ENCODE measurements at places on chromosomes 12 and 14.
A peak's percentile ranks its signal among the peaks of the same experiment; 100 is the strongest.

GRCh38 chr12:53452159-53453077 lies 516 bp downstream of the PCBP2 start:
- peak; percentile 81 for DNase-seq

DNA sequence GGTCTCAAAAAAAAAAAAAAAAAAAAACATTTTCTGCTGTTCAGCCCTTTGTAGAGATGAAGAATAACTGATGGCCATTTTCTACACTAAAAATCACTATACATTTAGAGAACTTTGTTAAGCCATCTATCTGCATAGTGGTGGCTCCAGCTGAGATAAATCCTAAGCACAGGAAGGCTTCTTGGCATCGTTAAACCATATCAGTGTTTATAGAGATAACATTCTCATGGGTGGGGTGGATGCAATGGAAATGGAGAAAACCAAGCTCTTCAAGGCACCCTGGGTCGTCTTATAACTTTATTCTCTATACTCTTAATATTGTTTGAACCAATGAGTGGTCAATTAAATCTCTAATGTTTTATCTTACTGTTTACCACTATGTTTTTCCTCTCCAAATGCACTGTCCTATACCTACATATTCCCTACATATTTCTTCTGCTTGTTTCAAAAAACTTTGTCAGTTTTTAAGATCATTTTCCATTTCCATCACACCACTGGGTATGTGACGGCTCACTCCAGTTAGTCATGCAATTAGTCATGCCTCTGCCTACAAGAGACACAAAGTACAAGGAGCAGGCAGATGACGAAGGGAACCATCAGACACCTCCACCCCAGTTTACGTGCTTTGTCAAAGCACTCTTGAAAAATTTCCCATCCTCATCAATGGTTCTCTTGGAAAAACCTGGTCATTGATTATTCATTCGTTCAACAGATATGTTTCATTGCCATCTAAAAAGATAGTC lies 119.3 kb upstream of the OVCH1 start:
- DNase-seq, result no peak

DNA sequence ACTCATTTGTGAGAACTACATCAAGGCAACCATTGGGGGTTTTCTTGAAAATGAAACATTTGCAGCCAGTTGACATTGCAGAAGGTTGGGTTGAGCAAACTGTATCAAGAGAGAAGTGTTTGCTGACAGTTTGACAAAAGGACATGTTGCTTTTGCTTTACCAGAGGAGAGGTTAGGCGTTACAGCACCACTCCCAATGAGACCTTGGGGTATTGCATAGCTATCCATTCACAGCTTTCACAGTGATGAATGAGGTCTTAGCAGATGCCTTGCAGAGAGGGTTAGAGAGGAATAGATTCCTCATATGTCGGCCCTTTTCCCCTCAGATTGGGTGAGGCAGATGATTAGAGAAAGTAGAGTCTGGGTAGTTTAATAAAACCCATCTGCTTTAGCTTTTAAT lies 988.9 kb upstream of the FLRT2 start:
- no peak for DNase-seq

GRCh38 chr14:104207142-104208014 lies 69.0 kb downstream of the KIF26A start:
- DNase-seq, result no peak

- peak; percentile 89 for DNase-seq
Observed at GRCh38 chr14:32073537-32074189, 3.4 kb upstream of the ARHGAP5 start.

DNA sequence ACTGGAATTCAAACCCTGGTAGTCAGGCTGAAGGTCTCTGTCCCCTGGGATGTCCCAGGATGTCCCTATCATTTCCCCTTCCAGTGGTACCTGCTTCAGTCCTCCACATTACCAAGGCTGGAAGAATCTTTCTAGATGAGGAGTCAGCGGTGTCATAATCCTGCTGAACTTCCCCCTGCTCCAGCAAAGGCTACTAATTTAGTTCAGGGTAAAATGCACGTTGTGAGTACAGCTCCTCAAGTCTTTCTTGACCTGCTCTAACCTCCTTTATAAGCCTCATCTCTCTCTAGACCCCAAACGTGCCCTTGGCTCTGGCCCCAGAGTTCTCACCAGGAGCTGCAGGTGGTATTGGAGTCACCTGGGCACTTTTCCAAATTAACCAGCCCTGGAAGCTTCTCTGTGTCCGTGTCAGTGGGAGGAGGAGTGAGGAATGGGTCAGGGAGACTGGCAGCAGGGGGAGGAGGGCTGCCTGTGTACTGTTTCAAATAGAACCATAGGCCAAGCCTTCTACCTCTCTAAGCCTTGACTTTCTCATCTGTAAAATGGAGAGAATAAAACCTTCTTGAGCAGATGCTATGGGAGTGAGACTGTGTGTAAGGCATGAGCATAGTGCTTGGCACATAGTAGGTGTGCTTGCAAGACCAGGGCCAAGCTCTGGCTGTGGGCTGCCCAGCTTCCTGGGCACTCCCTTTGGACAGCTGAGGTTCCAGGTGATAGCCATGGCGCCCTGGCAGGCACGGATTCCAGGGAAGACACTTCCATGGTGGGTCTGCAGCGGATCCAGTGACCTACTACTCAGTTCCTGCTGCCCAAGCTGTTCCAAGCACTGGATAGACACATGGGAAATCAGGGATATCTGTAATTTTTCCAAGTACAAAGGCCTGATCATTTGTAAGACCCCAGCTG lies 24.5 kb downstream of the ASB2 start:
- peak; percentile 35 for DNase-seq

- no peak for DNase-seq
Observed at GRCh38 chr12:81206429-81206828, 128.6 kb downstream of the ACSS3 start.

DNA sequence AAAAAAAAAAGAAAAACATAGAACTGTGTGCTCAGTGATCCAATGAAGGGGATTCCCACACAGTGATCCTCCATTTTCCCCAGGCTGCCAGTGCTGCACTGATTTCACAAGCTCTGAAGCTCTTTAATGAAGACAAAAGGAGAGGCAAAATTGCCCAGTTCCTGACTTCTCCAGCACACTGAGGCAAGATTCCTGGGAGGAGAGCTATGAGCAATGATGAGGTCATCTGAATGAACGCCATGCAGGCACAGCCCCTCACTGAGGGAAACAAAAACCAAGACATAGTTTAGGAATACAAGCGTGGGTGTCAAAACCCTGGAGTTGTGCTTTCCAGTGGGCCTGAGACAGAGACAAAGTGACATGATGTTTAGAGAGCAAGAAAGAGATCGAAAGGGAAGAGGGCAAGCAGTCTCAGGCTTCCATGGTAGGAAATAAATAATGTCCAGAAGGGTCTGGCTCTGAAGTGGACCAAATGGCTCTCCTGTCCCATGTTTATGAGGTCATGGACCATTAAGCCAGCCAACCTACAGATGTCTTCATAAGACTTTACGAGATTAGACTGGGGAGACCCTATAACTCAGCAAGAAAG lies 40.9 kb upstream of the SMUG1 start:
- peak; percentile 44 for DNase-seq

DNA sequence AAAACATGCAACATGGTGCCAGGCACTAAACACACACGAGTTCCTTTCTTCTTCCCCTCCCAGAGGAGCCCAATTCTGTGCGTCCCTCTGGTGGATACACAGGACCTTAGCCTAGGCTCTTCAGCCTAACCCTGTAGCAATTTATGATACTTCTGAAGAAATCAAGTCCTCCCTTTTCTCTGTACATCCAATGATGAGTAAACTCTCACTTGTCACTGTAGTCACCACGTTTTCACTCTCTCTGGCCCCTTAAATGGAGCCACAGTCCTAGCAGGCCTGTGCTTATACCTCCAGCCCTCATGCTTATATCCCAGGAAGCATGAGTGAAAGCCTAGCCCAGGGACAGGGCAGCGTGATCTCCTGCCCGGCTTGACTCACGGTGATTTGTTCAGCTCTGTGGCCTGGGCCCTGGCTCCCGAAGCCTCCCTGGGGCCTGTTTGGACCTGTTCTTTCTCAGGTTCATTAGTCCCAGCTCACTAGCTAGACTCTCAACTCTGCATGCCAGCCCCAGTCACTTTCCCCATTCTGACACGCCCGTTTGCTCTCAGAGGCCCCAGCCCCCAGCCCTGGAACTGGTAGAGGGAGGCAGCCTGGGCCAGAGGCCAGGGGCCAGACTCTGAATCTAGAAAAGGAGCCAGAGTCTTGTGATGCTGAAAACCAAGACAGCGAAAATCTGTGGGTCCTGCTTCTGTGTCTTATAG lies 24.1 kb upstream of the PLEKHG3 start:
- DNase-seq, result no peak

GRCh38 chr14:73786636-73787485 lies 64.8 kb upstream of the PTGR2 start:
- peak; percentile 43 for DNase-seq

- no peak for DNase-seq
Observed at GRCh38 chr12:92543840-92544239, 158.9 kb upstream of the PLEKHG7 start.

- peak; percentile 28 for DNase-seq
Observed at GRCh38 chr14:64891173-64891838, 11.6 kb upstream of the SPTB start.

- DNase-seq, result no peak
Observed at GRCh38 chr14:47857646-47858045, 182.2 kb upstream of the MDGA2 start.

DNA sequence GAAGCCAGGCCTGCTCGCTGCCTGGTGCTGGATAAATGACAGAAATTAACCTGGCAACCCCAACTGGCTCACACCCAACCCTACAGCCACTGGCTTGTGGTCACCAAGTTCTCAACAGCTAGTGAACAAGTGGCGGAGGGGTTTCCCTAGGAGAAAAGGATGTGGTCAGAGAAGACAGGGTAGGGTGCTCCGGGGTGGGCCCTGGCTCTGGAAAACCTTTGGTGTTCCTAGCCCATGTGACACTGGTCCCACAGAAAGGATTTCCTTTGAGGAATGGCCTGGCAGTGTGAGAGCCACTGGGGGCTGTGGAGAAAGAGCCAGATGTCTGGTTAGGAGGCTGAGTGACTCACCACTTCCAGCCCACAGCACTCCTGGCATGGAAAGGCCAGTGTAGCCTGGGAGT lies 8.7 kb downstream of the SYNE3 start:
- no peak for DNase-seq

DNA sequence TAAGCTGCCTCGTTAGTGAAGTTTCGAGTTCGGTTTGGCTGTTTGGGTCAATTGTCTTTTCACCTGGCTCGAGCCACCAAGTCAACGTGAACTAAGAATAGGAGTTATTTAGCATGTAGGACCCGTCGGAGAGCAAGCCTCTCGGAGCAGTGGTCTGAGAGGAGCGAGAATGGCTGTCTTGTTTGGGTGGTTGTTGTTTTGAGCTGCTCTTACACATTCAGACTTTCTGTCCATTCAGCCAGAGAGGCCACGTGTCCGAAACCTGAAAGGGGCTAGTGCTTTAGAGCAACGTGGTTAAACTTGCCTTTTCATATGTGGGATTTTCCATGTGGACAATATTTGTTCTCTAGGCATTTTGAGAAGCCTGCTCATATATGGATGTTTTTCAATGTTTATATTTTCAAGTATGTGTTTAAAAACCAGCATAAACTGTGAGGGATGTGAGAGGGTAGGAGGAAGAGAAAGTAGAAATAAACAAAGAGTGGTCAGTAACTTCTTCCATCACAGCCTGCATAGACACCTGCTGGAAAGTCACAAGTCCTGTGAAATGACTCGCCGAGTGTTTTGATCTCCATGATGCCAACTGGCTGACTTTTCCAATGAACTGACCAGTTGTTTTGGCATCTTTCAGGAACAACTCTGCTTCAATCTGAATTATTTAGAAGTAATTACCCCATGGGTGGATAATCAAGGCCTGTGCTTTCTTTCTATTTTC lies 221.0 kb downstream of the ASCL1 start:
- no peak for DNase-seq

GRCh38 chr12:6684609-6685008 lies 4.6 kb downstream of the ZNF384 start:
- DNase-seq, result peak; percentile 51

DNA sequence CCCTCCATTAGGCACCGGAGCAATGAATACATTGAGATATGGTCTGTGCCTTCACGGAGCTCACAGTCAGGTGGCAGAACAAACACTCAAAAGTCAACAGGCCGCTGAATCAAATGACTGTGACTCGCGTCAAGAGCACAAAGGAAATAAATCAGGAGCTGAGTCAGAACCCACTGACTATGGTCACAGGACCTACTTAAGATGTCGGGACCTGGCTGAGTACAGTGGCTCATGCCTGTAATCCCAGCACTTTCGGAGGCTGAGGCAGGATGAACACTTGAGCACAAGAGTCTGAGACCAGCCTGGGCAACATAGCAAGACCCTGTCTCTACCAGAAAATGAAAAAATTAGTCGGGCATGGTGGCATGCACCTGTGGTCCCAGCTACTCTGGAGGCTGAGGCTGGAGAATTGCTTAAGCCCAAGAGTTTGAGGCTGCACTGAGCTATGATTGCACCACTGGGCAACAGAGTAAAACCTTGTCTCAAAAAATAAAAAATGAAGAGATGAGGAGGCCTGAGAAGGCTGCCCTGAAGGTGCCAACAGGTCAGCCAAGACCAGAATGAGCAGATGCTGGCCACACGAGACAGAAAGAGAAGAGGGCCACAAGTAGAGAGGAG lies 19.9 kb downstream of the TMEM233 start:
- no peak for DNase-seq

GRCh38 chr12:6154730-6155459 lies 30.4 kb upstream of the VWF start:
- no peak for DNase-seq

- DNase-seq, result no peak
Observed at GRCh38 chr12:22266101-22266500, 68.4 kb downstream of the ST8SIA1 start.

DNA sequence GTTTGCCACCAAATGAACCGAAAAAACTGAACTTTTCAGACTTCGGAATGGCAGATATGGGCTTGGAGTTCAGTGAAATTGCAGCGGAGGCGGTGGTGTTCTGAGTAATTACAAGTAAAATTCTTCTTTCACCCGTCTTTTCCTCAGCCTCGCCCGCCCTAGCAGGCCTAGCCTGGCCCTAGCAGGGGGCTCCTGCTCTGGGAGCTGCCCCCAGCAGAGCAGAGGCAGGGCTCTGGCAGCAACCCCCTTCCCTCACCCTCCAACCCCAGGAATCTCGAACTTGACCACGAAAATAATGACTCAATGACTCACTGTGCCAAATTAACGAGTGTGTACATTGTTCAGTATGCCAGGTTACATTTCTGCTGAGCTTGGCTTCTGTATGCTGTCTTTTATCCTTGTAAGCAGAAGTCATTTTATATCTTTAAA lies 1.1 kb downstream of the PAPLN start:
- DNase-seq, result no peak

- DNase-seq, result peak; percentile 30
Observed at GRCh38 chr14:93970585-93970964, 5.8 kb downstream of the ASB2 start.
